Stimulated activated CD4-positive, alpha-beta T cell treated with anti-CD3 and anti-CD28 coated beads, Interleukin-4, amount 100 ng/mL, for 1 hour (primary cell): ENCODE measurements at places on chromosomes 7 and 10.

DNA sequence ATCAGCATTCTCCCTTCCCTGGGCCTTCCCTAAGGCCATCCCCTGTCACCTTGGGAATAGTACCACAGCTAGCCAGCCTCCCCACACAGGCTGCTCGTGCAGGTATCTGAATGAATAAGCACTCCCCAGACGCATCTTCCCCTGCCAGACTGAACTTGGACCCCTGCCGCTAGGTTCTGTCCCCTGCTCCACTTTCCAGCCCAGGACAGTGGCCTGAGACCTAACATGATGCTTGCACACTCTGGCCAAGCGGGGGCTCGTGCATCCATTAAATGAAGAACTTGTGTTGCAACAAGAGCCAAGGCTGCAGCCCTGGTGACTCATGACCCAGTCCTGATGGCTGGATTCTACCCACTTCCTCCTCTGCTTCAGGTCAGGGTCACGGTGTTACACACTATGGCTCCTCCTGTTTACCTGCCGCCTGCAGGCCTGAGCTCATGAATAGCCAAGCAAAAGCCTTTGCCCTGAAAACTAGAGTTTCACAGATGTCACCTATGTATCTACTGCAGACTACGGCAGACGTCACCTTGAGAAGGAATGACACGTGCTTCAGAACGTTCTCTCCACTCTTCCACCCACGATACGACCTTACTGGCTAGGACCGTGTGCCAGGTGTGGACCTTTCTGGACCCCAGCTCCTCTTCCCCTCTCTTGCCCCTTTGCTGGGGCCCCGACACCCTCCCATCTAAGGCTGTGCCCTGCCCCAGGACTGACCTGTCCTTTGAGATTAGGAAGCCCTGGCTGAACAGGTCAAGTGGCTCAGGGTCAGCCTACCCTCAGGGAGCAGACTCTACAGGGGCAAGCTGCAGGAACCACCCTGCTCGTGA is 6.5 kb downstream of the ASB13 start:
- no peak for DNase-seq

- no peak for DNase-seq
These were observed 1.6 kb upstream of the RAMP3 start for GRCh38 chr7:45155941-45156340.

DNA sequence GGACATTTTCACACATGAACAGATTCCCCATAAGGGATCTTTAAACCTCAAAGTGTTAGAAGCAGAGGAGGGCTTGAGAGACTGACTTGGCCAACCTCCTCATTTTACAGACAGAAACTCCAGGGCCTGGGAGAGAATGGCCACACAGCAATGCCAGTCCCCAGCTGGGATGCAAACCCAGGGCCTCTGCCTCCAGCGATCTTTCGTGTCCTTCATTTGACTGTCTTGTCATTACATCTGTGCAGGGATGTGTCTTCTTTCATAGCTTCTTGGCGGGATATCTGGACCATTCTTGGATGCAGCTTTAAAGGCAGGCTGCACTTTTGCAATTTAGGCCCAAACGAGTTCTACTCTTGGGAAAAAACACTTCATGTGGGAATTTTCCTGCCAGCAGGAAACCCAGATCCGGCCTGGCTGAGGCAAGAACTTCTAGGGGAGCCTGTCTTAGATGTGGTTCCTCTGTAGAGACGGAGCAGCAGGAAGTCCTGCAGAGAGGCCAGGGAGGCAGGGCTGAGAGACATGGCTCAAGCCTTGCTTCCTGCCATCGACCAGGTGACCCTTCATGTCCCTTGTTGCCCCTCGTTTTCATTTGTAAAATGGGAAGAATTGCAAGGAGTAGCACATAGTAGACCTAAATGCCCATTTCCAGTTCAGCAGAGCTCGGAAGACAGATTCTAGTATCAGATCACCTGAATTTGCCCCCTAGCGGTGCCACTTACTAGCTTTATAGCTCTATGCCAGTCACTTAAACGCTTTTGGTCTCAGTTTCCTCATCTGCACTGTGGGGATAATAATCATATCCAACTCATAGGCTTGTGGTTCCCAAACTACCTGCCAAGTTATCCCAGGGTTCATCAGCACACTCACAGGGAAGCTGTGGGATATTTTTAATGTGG is 43.9 kb upstream of the SLC29A3 start:
- DNase-seq = no peak

- DNase-seq = no peak
These were observed 9.2 kb downstream of the SP8 start for GRCh38 chr7:20777377-20778062.

- DNase-seq = no peak
These were observed 489.2 kb downstream of the MDFIC start for GRCh38 chr7:115410972-115411686.

GRCh38 chr7:139901901-139902300 is 72.8 kb downstream of the TBXAS1 start:
- no peak for DNase-seq

DNA sequence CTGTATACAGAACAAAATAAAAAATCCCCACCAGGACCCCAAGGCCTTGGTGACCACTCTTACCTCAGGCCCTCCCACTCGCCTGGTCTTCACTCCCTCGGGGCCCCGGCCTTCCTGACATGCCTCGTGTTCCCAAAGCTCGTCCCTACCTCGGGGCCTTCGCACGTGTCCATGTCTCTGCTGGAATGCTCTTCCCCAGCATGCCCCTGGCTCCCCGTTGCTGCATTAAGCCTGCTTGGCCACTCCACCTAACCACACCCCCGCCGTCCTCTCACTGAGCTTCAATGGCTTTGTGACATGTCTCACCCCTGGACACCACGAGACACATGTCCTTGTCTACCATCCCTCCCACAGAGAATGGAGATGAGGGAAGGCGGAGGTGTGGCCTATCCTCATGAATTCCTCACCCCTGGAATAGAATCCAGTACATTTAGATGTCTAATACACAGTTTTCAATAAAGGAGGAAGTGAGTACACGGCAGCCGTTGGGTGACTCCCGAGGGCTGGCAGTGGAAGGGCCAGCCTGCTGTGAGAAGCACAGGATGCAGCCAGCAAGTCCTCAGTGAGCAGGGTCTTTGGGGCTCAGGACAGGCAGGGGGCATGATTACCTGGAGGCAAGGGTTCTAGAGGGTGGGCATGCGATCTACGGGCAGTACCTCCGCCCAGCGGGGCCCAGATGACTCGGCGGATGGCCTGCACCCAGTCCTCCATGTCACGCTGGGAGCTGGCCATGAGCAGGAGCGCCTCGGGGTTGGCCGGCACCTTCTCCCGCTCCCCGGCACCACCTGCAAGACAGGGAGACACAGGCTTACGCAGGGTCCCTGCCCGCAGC is 125.7 kb downstream of the ARHGAP22 start:
- DNase-seq = no peak

GRCh38 chr7:127064-127598 is 65.2 kb upstream of the FAM20C start:
- no peak for DNase-seq
